Mesothelial cell of epicardium (in vitro differentiated cells): ENCODE measurements at places on chromosomes 7 and 10.
A peak's percentile ranks its signal among the peaks of the same experiment; 100 is the strongest.

- H3K4me1 ChIP-seq = peaks cover 7% of the 10 kb centered on the region
- no peak overlapping the region for H3K4me3 ChIP-seq
- DNase-seq = no peak
- no peaks in the 10 kb centered on the region for H3K36me3 ChIP-seq
- no peak overlapping the region for H3K27ac ChIP-seq
These were observed 253.5 kb downstream of the MALRD1 start for GRCh38 chr10:19302117-19302516.

DNA sequence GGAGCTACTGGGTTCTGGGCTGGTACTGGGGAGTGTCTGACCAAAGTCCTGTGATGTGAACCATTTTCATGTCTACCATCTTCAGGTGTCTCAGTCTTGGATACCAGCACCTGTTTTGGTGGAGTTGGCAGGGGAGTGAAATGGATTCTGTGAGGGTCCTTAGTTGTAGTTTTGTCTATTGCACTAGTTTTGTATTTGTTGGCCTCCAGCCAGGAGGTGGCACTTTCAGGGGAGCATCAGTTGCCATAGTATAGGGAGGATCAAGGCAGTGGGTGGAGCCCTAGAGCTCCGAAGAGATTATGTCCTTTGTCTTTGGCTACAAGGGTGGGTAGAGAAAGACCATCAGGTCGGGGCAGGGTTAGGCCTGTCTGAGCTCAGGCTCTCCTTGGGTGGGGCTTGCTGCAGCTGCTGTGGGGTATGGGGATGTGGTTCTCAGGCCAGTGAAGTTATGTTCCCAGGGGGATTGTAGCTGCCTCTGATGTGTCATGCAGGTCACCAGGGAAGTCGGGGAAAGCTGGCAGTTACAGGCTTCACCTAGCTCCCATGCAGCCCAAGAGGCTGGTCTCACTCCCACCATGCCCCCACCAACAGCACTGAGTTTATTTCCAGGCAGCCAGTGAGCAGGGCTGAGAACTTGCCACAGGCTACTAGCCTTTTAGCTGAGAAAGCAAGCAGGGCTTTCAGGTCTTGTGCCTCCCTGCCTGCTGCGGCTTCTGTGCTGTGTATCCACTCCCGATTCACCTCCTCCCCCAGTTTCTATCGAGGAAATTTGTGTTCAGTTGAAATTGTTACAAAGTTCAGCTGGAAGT is 153.1 kb downstream of the ZNF365 start:
- peaks cover 1% of the 10 kb centered on the region for H3K36me3 ChIP-seq
- no peak overlapping the region for H3K4me3 ChIP-seq
- peaks cover 3% of the 10 kb centered on the region for H3K27me3 ChIP-seq
- no peaks in the 10 kb centered on the region for H3K4me1 ChIP-seq
- no peak overlapping the region for H3K27ac ChIP-seq

- H3K36me3 ChIP-seq = peaks cover 3% of the 10 kb centered on the region
- no peak overlapping the region for H3K27ac ChIP-seq
- H3K4me3 ChIP-seq = no peak overlapping the region
- H3K4me1 ChIP-seq = no peaks in the 10 kb centered on the region
- DNase-seq = no peak
These were observed 87.9 kb downstream of the ACTR3B start for GRCh38 chr7:152847386-152847908.

DNA sequence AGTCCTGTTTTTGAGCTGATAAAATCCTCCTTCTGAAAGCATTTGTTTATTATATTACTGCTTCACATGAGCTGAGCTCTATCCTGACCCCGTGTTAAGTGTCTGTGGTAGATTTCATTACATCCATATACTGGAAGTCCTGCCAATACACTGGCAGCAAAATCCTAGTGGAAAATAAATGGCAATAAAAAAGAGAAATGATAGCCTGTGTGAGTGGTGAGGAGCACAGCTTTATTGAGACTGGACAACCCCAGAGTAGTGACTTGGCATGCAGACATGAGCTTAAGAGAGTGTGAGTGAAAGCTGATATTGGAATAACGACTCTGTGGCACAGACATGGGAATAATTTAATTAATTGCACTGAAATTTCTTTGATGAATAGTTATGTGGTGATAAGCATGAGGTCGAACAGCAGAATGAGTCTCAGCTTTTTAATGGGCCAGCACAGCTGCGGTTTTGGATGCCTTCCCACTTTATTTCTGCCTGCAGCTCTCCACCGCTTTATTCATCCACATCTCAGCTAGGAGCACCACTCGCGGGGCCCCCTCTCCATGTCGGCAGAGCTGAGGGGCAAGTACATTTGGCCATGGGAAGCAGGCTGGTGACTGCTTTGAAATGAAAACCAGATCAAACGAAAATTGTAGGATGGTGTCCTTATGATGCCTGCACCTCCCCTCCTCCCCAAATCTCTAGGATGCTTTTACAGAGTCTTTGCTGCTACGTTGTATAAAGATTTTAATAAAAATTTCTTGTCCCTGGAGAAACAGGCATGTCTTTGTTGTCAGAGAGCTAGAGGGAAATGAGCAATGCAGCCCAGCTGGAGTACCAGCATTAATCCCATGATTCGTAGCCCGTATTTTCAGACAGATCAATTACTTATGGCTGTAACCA is 494.3 kb downstream of the AUTS2 start:
- H3K4me1 ChIP-seq = peaks cover 44% of the 10 kb centered on the region
- peak; percentile 22 for DNase-seq
- H3K36me3 ChIP-seq = peaks cover 4% of the 10 kb centered on the region
- H3K4me3 ChIP-seq = no peak overlapping the region
- no peaks in the 10 kb centered on the region for H3K27me3 ChIP-seq

DNA sequence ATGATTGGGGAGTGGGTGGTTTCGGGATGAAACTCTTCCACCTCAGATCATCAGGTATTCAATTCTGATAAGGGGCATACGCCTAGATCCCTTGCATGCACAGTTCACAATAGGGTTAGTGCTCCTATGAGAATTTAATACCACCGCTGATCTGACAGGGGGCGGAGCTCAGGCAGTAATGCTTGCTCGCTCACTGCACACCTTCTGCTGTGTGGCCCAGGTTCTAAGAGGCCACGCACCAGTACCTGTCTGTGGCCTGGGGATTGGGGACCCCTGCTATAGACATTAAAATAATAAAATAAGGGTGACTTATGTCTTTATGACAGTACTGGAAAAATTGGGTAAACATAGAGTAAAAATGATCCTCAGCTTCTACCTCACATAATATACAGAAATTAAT is 66.1 kb downstream of the SAMD9 start:
- DNase-seq = no peak
- peaks cover 7% of the 10 kb centered on the region for H3K4me1 ChIP-seq
- no peak overlapping the region for H3K4me3 ChIP-seq
- H3K27ac ChIP-seq = no peak overlapping the region
- H3K27me3 ChIP-seq = no peaks in the 10 kb centered on the region

GRCh38 chr7:151847136-151847535 is 29.8 kb downstream of the PRKAG2 start:
- H3K4me1 ChIP-seq = peaks cover 7% of the 10 kb centered on the region
- DNase-seq = no peak
- H3K27ac ChIP-seq = no peak overlapping the region
- no peak overlapping the region for H3K4me3 ChIP-seq
- peaks cover 4% of the 10 kb centered on the region for H3K27me3 ChIP-seq

DNA sequence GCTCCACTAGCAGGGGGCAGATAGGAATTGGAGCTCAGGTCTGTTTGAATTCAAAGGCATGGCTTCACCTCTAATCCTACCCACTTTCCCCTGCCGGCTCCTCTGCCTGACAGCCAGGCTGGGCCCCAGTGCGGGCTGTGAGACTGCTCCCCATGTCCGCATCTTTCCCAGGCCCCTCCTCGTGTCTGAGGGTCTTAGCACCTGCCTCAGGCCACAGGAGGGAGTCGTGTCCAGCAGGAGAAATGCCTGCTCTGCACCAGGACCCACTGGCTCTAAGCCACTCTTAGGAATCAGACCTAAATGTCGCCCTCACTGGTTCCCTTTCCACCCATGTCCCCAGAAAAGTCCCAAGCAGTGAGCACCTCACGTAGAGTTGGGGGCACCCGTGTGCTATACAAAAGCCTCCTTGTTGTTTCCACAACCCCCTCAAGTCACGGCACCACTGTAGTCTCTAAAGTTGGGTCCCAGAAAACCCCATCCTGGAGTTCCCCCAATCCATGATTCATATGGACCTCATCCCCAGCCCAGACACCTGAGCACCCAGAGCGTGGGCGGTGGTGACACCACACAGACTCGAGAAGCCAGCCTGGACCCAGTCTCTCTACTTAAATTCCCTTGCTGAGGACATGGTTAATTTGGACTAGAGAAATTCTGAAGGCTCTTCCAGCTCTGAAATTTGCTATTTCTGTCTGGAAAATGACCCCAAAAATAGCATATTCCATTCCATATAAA is 466.4 kb upstream of the ZMIZ1 start:
- no peaks in the 10 kb centered on the region for H3K36me3 ChIP-seq
- no peak for DNase-seq
- peaks cover 1% of the 10 kb centered on the region for H3K4me1 ChIP-seq
- H3K27ac ChIP-seq = no peak overlapping the region

DNA sequence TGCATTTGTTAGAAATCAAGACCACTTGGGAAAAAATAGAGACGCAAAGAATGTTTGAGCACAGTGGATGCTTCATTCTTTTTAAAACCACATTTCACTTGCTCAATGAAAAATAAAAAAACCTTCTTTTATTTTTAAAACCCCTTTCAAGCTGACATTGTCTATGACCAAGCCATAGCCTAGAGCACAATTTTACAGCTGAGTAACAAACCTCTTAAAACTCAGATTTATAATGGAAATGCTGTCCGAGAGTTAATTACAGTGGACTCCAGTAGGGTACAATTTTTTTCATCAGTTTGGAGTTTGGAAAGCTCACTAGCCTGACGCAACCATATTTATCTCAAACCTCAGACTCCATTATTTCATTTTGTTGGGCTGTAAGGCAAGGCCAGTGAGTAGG is 116.3 kb downstream of the RNLS start:
- no peaks in the 10 kb centered on the region for H3K36me3 ChIP-seq
- DNase-seq = no peak

- peaks cover 28% of the 10 kb centered on the region for H3K4me1 ChIP-seq
- peaks cover 15% of the 10 kb centered on the region for H3K36me3 ChIP-seq
- peak overlapping the region; percentile 71 for H3K27ac ChIP-seq
- no peaks in the 10 kb centered on the region for H3K27me3 ChIP-seq
These were observed 42.6 kb upstream of the ANAPC16 start for GRCh38 chr10:72173262-72173618.

- no peak overlapping the region for H3K4me3 ChIP-seq
- no peaks in the 10 kb centered on the region for H3K4me1 ChIP-seq
- H3K27ac ChIP-seq = no peak overlapping the region
- no peak for DNase-seq
- H3K36me3 ChIP-seq = no peaks in the 10 kb centered on the region
These were observed 62.6 kb downstream of the ZNF777 start for GRCh38 chr7:149398195-149398820.

DNA sequence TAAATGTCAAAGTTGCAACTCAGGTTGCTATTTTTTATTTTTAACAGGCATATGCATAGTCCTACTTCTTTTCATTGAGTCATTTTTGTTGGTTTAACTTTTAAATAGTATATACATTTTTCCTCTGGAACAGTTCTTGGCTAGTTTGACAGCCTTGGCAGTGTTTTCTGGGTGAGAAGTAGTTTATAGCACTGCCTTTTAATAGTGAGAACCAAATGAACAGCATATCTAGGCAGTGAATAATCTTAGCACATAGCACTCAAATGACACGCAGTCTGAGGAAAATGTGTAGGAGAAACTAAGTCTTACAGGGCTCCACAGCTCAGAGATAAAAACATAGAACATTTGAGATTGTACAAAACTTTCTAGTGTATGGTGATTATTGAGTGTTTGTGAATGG is 265.5 kb upstream of the POT1 start:
- no peaks in the 10 kb centered on the region for H3K27me3 ChIP-seq
- H3K4me3 ChIP-seq = no peak overlapping the region
- no peaks in the 10 kb centered on the region for H3K36me3 ChIP-seq
- no peak for DNase-seq
- no peaks in the 10 kb centered on the region for H3K4me1 ChIP-seq

DNA sequence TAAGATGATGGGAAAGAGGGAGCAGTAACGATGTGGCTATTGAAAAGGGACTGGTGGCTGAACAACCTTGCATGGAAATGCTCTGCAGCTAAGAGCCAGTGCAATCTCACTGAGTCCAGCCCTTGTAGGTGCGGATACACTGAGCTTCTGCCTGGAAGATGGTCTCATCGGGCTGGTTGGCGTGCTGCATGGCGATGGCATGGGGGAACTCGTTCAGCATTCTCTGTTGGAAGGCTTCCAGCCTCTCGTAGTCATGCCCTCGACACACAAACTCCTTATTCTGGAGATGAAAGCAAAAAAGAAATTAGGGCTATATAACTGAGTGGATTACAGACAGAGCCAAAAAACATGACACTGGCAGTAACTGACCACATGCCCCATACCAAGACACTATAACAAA is 197.8 kb upstream of the IMMP2L start:
- peaks cover 22% of the 10 kb centered on the region for H3K36me3 ChIP-seq
- H3K27me3 ChIP-seq = no peaks in the 10 kb centered on the region
- no peak for DNase-seq
- H3K4me3 ChIP-seq = no peak overlapping the region

- peaks cover 12% of the 10 kb centered on the region for H3K4me1 ChIP-seq
- no peak overlapping the region for H3K4me3 ChIP-seq
- no peaks in the 10 kb centered on the region for H3K27me3 ChIP-seq
- DNase-seq = no peak
- no peak overlapping the region for H3K27ac ChIP-seq
These were observed 124.9 kb downstream of the CHRM2 start for GRCh38 chr7:136993377-136993776.

- H3K27ac ChIP-seq = peak overlapping the region; percentile 65
- DNase-seq = no peak
- H3K27me3 ChIP-seq = no peaks in the 10 kb centered on the region
- peaks cover 22% of the 10 kb centered on the region for H3K36me3 ChIP-seq
These were observed 25.3 kb downstream of the WAC start for GRCh38 chr10:28558186-28558585.

DNA sequence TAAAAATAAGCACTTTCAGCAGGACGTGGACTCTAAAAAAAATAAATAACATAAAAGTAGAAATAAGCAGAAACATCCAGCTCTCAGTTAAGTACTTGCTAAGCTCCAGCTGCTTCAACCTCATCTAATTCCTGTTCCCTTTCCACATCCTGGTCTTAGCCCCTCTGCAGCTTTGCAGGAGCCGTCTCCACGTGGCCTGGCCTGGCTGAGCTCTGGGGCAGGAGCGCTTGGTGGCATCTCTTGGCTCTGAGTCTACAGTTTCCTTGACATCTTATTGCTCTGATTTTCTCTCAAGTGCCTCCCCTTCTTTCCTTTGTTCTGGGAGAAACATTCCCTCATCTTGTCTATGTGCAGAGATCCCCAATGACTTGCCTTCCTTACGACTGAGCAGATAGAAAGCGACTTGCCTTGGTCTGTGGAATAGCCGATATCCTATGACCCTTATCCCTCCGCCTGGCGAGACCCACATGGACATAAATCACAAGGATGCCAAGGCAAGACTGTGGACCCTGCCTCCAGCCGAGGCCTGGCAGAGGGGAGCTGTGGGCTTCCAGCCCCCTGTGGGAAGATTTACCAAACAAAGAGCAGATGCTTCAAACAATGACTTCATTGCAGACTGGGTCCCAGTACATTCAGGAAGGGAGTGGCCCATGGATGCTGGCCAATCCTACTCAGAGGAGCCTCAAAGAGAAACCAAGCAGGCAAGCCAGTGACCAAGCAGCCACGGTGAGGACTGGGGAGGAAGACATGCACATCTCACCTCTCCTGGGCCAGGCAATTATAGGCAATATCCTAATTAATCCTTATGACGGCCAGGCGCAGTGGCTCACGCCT is 61.9 kb downstream of the SPOCK2 start:
- H3K36me3 ChIP-seq = no peaks in the 10 kb centered on the region
- DNase-seq = no peak
- H3K4me1 ChIP-seq = peaks cover 20% of the 10 kb centered on the region
- H3K27me3 ChIP-seq = no peaks in the 10 kb centered on the region
- H3K27ac ChIP-seq = peak overlapping the region; percentile 2

GRCh38 chr10:33223326-33224000 is 111.0 kb downstream of the NRP1 start:
- H3K4me1 ChIP-seq = peaks cover 17% of the 10 kb centered on the region
- no peak for DNase-seq
- peaks cover 47% of the 10 kb centered on the region for H3K36me3 ChIP-seq
- peak overlapping the region; percentile 36 for H3K27ac ChIP-seq
- no peak overlapping the region for H3K4me3 ChIP-seq
